ENCODE measurements at places on chromosomes 16 and 17. TPM values are rescaled to one million over a fixed set of nuclear protein-coding genes. Genes with fewer than 3 reads are reported as not detected.
A peak's percentile ranks its signal among the peaks of the same experiment; 100 is the strongest.

DNA sequence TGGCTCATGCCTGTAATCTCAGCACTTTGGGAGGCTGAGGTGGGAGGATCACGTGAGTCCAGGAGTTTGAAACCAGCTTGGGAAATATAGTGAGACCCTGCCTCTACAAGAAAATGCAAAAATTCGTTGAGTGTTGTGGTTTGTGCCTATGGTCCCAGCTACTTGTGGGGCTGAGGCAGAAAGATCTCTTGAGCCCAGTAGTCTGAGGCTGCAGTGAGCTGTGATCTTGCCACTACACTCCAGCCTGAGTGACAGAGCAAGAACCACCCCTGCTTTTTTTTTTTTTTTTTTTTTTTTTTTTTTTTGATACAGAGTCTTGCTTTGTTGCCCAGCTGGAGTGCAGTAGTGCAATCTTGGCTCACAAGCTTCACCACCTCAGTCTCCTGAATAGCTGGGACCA is 34.0 kb downstream of the ITGB3 start:
- no peaks in the 10 kb centered on the region for H3K4me1 ChIP-seq
- H3K36me3 ChIP-seq, result no peaks in the 10 kb centered on the region
- no peak overlapping the region for H3K27ac ChIP-seq
- H3K27me3 ChIP-seq, result peaks cover 3% of the 10 kb centered on the region
- DNase-seq, result no peak
- no peak overlapping the region for H3K4me3 ChIP-seq

- no peaks in the 10 kb centered on the region for H3K36me3 ChIP-seq
- DNase-seq, result no peak
- no peak overlapping the region for H3K27ac ChIP-seq
Observed at GRCh38 chr17:50629902-50630301, 4.8 kb upstream of the ABCC3 start.

- H3K27me3 ChIP-seq, result no peaks in the 10 kb centered on the region
- no peaks in the 10 kb centered on the region for H3K4me1 ChIP-seq
- no peak overlapping the region for H3K4me3 ChIP-seq
- no peak overlapping the region for H3K27ac ChIP-seq
- DNase-seq, result no peak
Observed at GRCh38 chr17:47304186-47304585, 19.6 kb upstream of the EFCAB13 start.

DNA sequence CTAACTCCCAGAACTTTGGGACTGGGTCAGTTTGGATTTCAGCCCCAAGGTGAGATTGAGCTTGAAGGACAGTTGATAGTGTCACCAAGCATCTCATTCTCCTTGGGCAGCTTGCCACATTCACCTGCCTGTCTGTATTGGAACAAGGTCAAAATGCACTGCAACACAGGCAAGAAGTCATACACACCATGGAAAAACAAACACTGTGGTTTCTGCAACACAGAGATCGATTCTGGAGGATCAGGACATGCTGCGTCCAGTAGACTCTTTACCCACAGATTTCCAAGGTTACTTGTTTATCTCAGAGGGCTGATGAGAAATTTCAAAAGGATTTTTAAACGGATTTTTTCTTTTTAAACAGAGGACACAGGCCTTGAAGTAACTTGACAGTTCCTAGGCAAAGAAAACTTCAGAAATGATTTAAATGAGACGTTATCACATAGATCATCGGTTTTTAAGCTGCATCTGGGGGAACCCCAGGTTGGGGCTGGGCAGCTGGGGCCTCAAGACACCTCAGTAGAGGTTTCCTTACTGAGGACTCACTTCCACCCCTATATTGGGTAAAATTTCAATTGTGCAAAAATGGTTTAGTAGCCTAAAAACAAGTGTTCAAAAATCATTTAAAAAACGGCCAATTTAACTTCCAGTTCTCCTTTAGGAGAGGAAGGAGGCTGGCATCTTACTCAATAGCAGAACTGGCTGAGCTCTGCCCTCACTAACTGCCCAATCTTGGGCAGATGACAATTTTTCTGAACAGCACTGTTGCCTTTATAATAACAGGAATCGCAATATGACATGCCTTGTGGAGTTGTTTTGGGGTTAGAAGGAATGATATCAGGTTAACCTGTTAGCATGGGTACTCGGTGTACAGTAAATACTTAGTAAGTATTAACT is 299.3 kb downstream of the XYLT1 start:
- no peak overlapping the region for H3K4me3 ChIP-seq
- H3K36me3 ChIP-seq, result no peaks in the 10 kb centered on the region

GRCh38 chr16:751152-752006 is 9.2 kb upstream of the MSLN start:
- H3K27me3 ChIP-seq, result peaks cover 38% of the 10 kb centered on the region
- no peaks in the 10 kb centered on the region for H3K36me3 ChIP-seq
- no peak for DNase-seq
- H3K4me3 ChIP-seq, result no peak overlapping the region

- H3K4me1 ChIP-seq, result no peaks in the 10 kb centered on the region
- H3K4me3 ChIP-seq, result no peak overlapping the region
- no peak for DNase-seq
- peak overlapping the region; percentile 51 for H3K27ac ChIP-seq
- H3K36me3 ChIP-seq, result peaks cover 28% of the 10 kb centered on the region
Observed at GRCh38 chr17:40351359-40352236, 12.9 kb downstream of the GJD3 start.

DNA sequence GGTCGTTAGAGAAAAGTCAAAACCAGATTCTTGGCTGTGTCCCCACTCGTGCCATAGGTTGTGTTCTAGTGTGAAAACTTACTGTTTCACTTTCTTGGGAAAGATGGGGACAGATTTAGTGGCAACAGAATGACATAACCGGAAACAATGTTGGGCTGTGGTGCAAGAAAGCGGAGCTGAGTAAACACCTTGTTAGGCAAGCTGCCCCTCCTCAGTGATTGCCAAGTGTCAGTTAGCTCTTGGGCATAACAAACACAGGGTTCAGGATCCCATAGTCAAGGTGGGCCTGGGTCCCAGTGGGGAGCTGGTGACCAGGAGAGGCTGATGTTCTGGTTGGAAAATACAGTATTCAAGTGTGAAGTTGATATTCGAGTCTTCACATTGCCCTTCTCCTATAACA is 15.4 kb downstream of the UBN1 start:
- DNase-seq, result no peak
- H3K4me1 ChIP-seq, result no peaks in the 10 kb centered on the region
- H3K4me3 ChIP-seq, result no peak overlapping the region
- H3K27me3 ChIP-seq, result no peaks in the 10 kb centered on the region
- no peak overlapping the region for H3K27ac ChIP-seq

DNA sequence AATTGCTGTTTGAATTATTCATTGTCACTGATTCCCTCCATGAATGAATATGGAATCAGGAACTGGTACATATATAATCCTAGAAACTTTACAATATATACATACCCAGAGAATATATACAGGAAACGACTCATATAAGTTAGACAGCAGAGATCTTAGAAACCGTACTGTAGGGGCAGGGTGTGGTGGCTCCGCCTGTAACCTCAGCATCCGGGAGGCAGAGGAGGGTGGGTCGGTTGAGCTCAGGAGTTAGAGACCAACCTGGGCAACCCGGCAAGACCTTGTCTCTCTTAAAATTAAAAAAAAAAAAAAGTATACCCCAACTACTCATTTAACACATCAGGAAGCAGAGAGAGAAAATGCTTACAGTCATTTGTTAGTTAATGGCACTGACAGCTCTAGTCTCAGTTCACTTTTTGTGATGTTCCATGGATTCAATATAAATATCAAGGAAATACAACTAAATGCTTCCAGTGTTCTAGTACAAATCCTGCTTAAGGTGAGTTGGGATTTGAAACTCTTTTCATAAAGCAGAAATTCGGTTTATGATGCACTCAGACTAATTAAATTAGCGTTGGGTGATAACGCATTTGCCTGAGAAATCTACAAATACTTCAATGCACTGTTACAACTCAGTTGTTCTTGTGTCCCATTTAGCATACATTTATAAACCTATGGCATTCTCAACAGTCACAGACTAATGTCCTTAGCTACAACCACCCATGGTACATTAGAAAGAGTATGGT is 5.6 kb downstream of the GLG1 start:
- peak overlapping the region; percentile 20 for H3K27ac ChIP-seq
- no peaks in the 10 kb centered on the region for H3K27me3 ChIP-seq
- H3K4me3 ChIP-seq, result no peak overlapping the region
- H3K4me1 ChIP-seq, result peaks cover 18% of the 10 kb centered on the region
- DNase-seq, result peak; percentile 87

GRCh38 chr17:62679866-62680377 is 52.5 kb downstream of the MRC2 start:
- H3K27ac ChIP-seq, result no peak overlapping the region
- DNase-seq, result no peak
- no peak overlapping the region for H3K4me3 ChIP-seq
- H3K27me3 ChIP-seq, result no peaks in the 10 kb centered on the region
- H3K4me1 ChIP-seq, result no peaks in the 10 kb centered on the region
- H3K36me3 ChIP-seq, result no peaks in the 10 kb centered on the region

GRCh38 chr17:68301438-68301959 is 10.2 kb downstream of the ARSG start:
- no peaks in the 10 kb centered on the region for H3K27me3 ChIP-seq
- peaks cover 24% of the 10 kb centered on the region for H3K4me1 ChIP-seq
- no peak overlapping the region for H3K27ac ChIP-seq
- H3K4me3 ChIP-seq, result no peak overlapping the region

DNA sequence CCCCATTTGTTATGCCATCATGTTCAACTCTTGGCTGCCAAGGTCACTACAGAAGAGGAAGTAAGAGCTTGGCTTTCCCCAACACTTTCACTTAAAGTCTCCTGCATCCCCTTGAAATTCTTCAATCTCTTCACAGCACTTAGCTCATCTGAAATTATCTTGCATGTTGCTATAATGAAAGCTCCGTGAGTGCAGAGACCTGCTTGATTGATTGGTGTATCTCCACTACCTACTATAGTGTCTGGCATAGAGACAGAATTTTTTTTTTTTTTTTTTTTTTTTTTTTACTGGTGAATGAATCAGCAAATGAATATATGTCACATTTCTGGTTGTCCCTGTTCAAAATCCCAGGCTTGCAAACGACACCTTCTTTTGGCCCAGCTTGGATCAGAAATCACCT is 1.9 kb upstream of the SDR42E1 start:
- H3K4me3 ChIP-seq, result no peak overlapping the region
- H3K36me3 ChIP-seq, result no peaks in the 10 kb centered on the region
- DNase-seq, result no peak
- H3K4me1 ChIP-seq, result peaks cover 8% of the 10 kb centered on the region

DNA sequence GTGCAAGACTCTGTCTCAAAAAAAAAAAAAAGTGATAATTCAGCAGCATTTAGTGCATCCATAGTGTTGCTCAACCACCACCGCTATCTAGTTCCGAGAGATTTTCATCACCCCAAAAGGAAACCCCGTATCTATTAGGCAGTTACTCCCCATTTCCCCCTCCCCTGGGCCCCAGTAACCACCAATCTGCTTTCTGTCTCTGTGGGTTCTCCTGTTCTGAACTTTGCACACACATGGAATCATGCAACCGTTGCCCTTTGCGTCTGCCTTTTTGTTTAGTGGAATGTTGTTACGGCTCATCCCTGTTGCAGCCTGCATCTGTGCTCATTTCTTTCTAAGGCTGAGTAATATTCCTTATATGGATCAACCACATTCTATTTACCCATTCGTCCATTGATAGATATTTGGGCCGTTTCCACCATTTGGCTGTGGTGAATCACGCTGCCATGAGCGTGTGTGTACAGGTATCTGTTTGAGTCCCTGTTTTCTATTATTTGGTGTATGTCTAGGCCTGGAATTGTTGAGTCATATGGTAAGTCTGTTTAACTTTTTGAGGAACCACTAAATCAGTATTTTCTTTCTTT is 8.7 kb upstream of the SYNGR2 start:
- H3K27me3 ChIP-seq, result no peaks in the 10 kb centered on the region
- no peak for DNase-seq
- H3K4me3 ChIP-seq, result no peak overlapping the region
- no peak overlapping the region for H3K27ac ChIP-seq
- H3K36me3 ChIP-seq, result no peaks in the 10 kb centered on the region

- no peaks in the 10 kb centered on the region for H3K27me3 ChIP-seq
- DNase-seq, result no peak
- no peaks in the 10 kb centered on the region for H3K36me3 ChIP-seq
- H3K4me1 ChIP-seq, result peaks cover 52% of the 10 kb centered on the region
- no peak overlapping the region for H3K4me3 ChIP-seq
Observed at GRCh38 chr16:17342031-17342430, 128.7 kb downstream of the XYLT1 start.

- H3K4me1 ChIP-seq, result peaks cover 2% of the 10 kb centered on the region
- no peaks in the 10 kb centered on the region for H3K36me3 ChIP-seq
- no peak for DNase-seq
- no peaks in the 10 kb centered on the region for H3K27me3 ChIP-seq
- no peak overlapping the region for H3K4me3 ChIP-seq
- H3K27ac ChIP-seq, result no peak overlapping the region
Observed at GRCh38 chr16:73196670-73197069, 148.7 kb upstream of the ZFHX3 start.

The C17orf75 gene
- polyA plus RNA-seq, result 30.7 TPM

The JPT1 gene
- 130 TPM for polyA plus RNA-seq

The CD300LB gene
- polyA plus RNA-seq, result 0.64 TPM

The CLEC3A gene
- polyA plus RNA-seq, result 0.21 TPM

Measured in thymus (tissue), 14 donors.